ENCODE measurements at places on chromosomes 12 and 14.

DNA sequence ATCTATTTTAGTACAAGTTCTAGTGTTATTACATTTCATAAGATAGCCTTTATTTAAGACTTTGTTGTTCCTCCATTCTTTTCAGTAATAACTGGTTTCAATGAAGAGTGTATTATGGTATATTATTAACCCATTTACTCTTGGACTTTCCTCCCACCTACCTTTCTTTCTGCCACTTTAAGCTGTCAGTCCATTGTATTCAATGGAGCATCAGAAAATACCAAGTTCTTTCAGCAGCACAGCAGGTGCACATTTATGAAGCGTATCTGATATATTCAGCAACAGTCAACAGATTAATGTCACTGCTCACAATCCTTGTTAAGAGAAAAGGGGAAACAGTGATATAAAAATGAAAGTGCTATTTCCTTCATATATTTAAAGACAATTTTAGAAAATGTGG is 660.9 kb downstream of the C12orf50 start:
- DNase-seq = peak; percentile 53

- no peak for DNase-seq
These were observed 26.5 kb upstream of the POC1B start for GRCh38 chr12:89552376-89552775.

GRCh38 chr12:117188121-117188665 is 2.1 kb downstream of the FBXO21 start:
- DNase-seq = no peak

GRCh38 chr12:9784326-9784725 is 23.6 kb upstream of the CD69 start:
- no peak for DNase-seq

DNA sequence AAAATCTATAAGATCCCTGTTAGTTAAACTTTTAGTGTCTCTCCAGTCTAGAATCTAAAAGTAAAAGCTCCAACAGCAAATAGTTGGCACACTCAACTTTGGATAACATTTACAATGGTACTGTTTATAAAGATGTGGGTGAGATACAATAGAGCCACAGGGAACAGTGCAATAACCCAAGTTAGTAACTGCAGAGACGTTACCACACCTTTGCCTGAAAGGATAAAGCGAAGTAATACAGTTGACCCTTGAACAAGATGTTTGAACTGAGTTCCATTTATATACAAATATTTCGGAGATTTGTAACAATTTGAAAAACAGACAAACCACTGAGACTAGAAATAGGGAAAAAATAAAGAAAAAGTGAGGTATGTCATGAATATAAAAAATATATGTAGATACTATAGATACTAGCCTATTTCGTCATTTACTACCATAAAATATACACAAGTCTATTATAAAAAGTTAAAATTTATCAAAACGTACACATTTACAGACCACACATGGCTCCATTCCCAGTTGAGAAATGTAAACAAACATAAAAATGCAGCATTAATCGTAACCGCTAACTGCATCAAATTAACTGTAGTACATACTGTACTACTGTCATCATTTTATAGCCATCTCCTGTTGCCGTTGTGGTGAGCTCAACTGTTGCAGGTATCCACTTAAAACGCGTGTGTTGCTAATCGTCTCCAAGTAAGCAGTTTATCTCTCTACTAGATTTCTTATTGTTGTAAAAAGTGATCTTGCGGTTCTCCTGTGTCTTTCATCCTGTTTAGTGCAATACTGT is 56.5 kb upstream of the HIF1A start:
- no peak for DNase-seq

DNA sequence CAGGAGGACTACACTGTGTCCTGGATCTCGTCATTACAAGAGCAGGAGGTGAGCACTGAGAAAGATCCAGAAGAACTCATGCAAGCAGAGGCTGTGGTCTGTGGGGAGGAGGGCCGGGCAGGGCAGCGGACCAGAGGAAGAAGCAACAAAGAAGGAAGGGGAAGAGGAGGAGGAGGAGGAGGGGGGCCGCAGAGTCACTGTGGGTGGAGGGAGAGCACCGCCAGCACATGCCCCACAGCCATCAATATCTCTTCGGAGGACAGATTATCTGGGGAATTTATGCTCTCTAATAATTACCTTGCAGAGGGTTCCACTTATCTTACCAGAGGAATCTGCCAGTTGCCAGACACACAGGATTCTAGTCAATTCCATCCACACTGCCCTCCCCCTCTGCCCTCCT is 105.6 kb downstream of the DPF3 start:
- DNase-seq = no peak

GRCh38 chr12:15186597-15186996 is 34.6 kb downstream of the RERG start:
- no peak for DNase-seq

GRCh38 chr12:92108651-92109050 is 37.0 kb downstream of the BTG1 start:
- no peak for DNase-seq

DNA sequence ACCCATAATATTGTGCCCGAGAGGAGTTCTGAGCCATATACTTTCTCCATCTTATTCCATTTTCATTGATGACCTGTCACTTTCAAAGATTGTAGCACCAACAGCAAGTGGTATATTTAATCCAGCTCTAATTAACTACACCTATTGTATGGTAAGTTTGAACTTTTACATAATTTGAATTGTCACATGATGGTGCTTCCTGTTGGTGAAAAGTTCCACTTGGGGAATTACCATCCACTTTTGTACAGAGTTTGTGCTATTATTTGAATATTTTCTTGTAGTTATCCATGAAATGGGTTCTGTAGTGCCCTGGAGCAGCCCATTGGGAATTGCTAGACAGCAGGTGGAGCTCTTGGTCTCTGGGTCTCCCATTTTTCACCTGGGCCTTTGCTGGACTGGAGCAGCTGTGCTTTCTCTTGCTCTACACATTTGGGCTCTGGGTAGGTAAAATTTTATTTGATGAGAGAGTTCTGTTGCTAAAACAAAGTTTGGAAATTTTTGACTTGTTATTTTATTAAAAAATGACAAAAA is 3.0 kb downstream of the SMCO3 start:
- no peak for DNase-seq
